ENCODE measurements at places on chromosomes 6 and 20.

DNA sequence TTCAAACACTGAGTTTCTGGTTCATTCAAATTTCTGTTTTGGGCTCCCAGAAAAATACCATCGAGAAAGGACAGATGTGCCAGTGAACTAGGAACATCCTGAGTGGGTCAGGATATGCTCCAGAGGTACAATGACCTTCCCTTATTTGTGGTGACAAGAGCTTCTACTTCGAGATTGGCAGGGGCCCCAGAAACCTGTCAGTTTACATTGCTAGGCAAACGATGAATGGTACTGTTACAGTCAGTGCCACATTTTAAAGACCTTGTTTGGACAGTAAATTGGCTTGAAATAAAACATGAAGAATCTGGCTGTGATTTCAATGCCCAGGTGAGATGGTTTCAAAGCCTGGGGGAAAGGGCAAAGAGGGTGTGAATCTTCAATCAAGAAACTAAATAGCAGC is 454.5 kb upstream of the ID4 start:
- DNase-seq: no peak

- DNase-seq: peak; percentile 62
These were observed 68.7 kb downstream of the TOX2 start for GRCh38 chr20:43983359-43983758.

DNA sequence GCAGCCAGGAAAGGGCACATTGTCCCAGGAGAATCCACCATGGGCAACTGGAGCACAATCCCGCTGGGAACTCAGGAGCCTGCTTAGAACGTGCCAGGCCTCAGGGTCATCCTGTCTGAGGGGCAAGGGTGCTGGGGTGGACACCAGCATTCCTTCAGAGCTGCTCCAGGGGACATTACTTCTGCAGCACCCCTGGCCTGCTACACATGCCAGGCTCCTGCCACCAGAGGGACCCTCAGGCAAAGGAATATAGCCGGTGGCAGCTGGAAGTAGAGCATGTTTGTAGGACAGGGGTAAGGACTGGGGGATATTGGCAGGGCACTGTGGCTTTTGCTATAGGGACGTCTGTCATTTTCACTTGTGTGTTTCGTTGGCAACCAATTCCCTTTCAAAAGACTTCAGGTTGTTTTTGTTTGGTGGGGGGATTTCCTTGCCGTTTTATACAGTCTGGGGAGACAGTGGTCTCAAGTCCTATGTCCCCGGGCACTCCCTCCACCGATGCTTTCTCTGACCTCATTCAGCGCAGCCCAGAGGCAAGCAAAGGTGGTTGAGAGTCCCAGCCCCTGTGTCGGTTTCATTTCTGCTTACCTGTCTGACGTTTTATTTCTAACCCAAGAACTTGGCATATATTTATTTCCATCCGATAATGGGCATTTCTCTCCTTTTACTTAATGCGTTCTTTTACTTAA is 130.8 kb downstream of the JPH2 start:
- peak; percentile 79 for DNase-seq

- no peak for DNase-seq
These were observed 74.4 kb downstream of the TRAM2 start for GRCh38 chr6:52502306-52503029.

- DNase-seq: no peak
These were observed 220.0 kb upstream of the THBS2 start for GRCh38 chr6:169473663-169474062.

DNA sequence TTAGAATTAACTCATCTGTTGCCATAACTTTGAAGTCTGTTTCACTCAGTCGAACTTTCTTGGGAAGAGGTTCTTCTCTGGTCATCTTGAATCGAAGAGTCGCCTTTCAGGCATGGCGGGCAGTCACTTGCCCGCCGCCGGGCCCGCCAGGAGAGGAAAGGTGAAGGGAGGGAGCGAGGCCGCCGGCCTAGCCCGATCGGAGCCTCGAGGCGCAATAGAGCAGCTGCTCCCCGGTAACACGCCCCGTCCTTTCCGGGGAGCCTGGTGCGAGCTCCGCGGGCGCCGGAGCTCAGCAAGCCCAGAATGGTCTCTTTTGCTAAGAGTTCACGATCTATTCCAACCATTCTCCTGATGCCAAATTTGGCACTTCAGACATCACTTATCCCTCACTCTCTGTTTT is 591.8 kb downstream of the TFAP2B start:
- DNase-seq: no peak

GRCh38 chr6:163951326-163951725 is 536.8 kb downstream of the QKI start:
- no peak for DNase-seq

DNA sequence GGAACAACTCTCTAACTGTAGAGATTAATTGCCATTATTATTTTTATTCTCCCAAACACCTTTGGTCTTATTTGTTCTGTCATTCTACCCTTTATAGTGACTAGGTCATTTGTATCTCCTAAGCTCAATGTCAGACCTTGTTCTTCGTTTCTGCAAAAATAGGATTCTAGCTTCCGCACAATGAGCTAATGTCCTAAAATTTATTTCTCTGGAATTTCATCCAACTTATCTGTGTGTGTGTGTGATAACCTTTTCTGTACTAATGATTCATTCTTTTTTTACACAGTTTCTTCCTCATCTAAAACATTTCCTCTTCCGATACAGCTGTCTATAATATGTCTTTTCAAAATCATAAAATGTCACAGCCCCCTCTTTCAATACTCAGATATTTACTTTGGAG is 84.5 kb downstream of the DOK5 start:
- no peak for DNase-seq

- no peak for DNase-seq
These were observed 150.2 kb downstream of the PRL start for GRCh38 chr6:22146678-22146930.

DNA sequence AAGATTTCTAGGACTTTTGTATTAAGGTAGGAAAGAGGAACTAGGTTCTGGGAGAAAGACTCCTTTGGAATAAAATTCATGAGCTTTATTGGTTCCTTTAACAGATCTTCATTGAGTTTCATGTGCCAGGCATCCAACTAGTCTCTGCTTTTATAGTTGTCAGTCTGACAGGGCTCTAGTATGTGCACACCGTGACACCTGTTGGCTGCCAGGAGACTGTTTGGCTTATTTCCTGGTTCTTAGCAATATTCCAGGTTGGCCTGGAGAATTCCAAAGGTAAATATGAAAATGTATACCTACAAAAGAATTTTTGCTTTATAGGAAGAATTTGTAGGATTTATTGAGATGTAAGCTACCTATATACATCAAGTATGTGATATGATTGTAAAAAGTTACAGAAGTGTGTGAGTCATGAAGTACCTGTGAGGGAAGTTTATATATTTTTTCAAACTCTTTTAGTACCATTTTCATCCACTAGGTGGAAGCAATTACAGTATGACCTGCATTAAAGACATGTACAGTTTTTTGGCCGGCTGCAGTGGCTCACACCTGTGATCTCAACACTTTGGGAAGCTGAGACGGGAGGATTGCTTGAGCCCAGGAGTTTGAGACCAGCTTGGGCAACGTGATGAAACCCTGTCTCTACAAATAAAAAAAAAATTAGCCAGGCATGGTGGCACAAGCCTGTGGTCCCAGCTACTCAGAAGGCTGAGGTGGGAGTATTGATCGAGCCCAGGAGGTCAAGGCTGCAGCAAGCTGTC is 35.2 kb downstream of the NDUFAF5 start:
- DNase-seq: peak; percentile 31

DNA sequence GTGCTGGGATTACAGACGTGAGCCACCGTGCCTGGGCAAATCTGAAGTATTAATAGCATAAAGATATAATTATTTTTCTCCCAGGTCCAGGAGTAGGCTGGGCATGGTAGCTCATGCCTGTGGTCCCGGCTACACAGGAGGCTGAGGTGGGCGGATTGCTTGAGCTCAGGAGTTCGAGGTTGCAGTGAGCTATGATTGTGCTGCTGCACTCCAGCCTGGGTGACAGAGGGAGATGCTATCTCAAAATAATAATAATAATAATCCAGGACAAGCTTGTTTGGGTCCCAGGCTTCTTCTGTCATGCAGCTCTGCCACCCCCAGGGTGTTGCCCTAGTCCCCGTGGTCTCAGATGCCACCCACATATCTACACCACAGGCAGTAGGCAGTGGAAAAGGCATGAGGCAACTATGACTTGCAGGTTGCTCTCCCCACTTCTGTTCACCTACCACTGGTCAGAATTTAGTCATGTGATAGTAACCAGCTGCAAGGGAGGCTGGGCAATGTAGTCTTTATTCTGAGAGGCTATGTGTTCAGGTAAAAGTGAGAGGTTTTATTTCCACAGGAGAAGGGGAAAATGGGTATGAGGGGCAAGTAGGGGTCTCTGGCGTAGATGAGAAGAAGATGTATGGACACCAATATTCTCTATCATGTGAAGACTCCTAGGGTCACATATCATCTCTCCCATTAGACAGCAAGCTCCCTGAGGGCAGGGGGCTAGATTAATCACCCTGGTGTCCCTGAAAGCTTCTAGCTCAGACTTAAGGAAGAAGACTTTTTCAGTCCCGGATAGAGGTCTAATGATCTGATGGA is 25.7 kb downstream of the TCF15 start:
- peak; percentile 55 for DNase-seq

DNA sequence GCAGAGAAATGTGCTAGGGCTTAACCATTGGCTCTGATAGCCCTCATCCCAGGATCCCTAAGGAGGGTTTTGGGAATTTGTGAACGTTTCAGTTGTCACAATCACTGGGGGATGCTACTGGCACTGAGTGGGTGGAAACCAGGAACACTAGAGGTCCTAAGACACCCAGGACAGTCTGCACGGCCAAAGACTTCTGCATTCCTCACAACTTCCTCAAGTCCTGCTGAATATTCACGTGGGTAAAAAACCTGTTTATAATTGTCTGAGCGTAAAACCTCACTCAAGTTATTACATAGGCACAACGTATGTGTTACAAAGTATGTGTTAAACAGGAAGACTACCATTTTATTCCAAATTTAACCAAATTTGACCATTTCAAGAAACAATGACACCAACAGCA is 52.4 kb downstream of the GMDS start:
- DNase-seq: no peak

GRCh38 chr20:53818457-53819177 is 225.0 kb upstream of the ZNF217 start:
- DNase-seq: no peak

- no peak for DNase-seq
These were observed 434.1 kb upstream of the MMS22L start for GRCh38 chr6:97717086-97717485.

DNA sequence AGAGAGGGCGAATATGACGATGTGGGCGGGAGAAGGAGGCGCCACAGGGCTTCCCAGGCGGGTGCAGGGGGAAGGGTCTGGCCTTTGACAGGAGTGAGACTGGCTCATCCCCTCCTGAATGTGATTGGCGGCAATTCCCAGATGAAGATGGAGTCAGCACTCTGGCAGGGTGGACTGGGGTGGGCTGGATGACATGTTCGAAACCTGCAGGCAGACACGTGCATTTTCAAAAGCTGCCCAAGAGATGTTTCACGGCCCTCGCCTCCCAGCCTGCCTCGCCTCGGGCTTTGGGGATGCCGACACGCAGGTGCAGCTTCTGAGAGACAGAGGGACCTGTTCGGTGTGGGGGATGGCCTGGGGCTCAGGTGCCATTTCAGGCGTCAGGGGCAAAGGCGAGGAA is 66.8 kb upstream of the AFDN start:
- no peak for DNase-seq

DNA sequence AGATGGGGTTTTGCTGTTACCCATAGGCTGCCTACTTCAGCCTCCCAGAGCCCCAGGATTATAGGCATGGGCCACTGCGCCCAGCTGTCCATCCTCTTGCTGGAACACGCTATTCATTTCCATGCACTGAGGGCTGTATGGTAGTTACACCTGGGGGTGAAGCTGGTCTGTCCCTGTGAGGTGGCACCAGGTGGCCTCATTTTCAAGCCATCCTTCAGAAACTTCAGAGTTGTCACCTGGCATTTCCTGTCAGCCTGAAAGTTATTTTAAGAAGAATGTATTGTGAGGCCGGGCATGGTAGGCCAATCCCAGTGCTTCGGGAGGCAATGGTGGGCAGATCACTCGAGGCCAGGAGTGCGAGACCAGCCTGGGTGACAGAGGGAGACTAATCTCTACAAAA is 147.6 kb downstream of the DTNBP1 start:
- no peak for DNase-seq

- DNase-seq: peak; percentile 50
These were observed 39.2 kb downstream of the GNAS start for GRCh38 chr20:58891718-58892140.

DNA sequence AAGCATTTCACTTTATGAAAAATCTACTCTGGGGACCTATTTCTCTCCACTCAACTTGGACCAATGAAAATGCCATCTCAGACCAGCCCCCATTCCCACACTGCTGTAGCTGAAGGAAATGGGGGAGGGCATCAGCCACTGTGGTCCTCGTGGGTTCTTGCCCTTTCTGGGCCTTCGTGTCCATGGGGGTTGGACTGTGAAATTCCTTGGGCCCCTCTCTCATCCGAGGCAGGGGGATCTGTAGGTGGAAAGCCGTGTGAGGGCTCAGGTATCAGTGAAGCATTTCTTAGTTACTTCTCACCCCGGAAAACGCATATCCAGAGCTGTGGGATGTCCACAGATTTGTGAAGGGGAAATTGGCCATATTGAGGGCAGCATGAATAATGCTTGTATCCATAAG is 147.9 kb downstream of the CDC5L start:
- no peak for DNase-seq

DNA sequence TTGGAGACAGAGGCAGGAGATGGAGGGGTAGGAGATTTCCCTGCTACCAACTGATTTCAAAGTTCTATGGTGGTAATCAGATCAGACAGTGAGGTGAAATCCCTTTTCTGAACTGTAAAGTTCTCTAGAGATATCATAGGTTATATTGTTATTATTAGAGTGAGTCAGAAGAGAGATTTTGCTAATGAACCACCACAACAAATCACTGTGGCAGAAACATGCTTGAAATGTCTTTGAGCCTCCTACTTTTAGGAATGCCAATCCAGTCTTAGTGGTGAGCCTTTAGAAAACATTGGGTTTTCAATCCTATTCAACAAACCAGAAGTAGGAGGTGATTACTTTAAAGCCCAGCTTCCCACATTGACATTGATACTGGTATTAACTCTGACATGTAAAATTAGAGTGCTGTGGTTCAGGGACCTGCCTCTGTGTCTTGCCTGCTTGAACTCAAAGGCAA is 136.7 kb upstream of the CNR1 start:
- DNase-seq: no peak

DNA sequence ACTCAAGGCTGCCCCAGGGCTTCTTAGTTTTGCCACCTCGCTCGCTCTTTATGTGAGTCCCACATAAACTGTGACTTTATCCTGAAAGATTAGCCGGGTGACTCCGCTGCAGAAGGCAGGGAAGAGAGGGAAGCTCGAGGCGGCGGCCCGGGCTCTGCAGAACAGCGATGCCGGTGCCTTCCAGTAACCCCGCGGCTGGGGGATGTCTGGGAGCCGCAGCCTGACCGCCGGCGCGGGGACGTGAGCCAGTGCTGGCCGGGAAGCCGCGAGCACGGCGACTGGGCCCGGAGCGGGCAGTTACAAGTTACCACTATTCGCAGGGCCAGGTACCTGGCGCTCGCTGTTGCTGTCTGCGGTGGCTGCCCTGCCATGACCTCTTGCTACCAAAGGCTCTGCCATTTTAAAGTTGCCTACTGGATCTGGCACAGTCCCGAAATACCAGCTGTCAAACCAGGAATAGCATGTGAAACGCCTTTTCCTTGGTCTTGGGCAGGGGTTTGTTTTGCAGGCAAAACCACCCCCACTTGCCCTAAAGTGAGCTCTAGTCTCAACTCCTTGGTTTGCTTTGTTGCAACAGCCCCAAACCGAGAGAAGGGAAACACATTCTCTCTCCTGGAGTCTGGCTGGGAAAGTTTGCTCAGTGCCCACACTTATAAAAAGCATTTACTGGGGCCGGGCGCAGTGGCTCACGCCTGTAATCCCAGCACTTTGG is 124.0 kb upstream of the SLC2A12 start:
- no peak for DNase-seq
